ENCODE measurements at places on chromosomes 2 and 18. TPM values are rescaled to one million over a fixed set of nuclear protein-coding genes. Genes with fewer than 3 reads are reported as not detected.

Gene SNED1
- 5.6 TPM for total RNA-seq

Gene KCNG2
- 0.18 TPM for total RNA-seq

Gene NTSR2
- total RNA-seq: not detected

Gene TNFRSF11A
- 0.07 TPM for total RNA-seq

Gene PROKR1
- 0.11 TPM for total RNA-seq

Gene KYNU
- 0.18 TPM for total RNA-seq

Gene ABCG8
- 0.20 TPM for total RNA-seq

Gene MALL
- 0.17 TPM for total RNA-seq

Gene CRYGC
- total RNA-seq: not detected

Gene CENPA
- 1.9 TPM for total RNA-seq

Gene C2orf72
- total RNA-seq: 0.11 TPM

Gene KLHL14
- 3.5 TPM for total RNA-seq

Gene PSD4
- 5.9 TPM for total RNA-seq

Gene ZSWIM2
- total RNA-seq: 3.1 TPM

Gene UGT1A10
- total RNA-seq: not detected

Gene RAB31
- 44.3 TPM for total RNA-seq

Gene REG3A
- total RNA-seq: not detected

Gene GKN1
- total RNA-seq: not detected

Gene KCNIP3
- total RNA-seq: 0.75 TPM

Gene ST6GAL2
- total RNA-seq: 10.8 TPM

Gene PAPOLG
- 7.3 TPM for total RNA-seq

Gene SLC66A3
- 3.9 TPM for total RNA-seq

Gene CRYBA2
- total RNA-seq: not detected

Gene EGR4
- not detected for total RNA-seq

Data from motor neuron (in vitro differentiated cells).